Activated naive CD8-positive, alpha-beta T cell treated with anti-CD3 and anti-CD28 coated beads, Interleukin-2, amount 50 U/mL, for 16 hours (primary cell): ENCODE measurements at places on chromosomes 4 and X.

GRCh38 chrX:3006495-3006894, at the start of gene ARSH:
Gene ARSH (plus strand): TSS chrX:3006546. CDS start chrX:3006613, 67 bp downstream.
- DNase-seq = no peak

DNA sequence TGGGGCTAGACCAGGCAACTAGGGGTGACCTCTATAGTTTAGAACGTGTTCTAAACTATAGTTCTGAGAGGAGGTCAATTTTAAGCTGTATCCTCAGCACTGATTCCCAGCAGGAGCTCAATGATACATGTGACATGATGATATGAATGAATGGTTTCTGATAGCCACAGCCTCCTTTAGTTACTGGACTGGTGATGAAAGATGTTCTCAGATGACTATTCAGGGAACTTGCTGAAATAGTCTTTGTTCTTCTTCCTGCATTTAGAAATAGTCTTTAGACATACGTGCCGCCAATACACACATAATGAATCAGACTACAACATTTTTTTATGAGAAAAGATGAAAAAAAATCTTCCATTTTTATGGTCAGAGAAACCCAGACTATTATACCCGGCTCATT, 116.3 kb upstream of the TMEM150C start:
- no peak for DNase-seq

DNA sequence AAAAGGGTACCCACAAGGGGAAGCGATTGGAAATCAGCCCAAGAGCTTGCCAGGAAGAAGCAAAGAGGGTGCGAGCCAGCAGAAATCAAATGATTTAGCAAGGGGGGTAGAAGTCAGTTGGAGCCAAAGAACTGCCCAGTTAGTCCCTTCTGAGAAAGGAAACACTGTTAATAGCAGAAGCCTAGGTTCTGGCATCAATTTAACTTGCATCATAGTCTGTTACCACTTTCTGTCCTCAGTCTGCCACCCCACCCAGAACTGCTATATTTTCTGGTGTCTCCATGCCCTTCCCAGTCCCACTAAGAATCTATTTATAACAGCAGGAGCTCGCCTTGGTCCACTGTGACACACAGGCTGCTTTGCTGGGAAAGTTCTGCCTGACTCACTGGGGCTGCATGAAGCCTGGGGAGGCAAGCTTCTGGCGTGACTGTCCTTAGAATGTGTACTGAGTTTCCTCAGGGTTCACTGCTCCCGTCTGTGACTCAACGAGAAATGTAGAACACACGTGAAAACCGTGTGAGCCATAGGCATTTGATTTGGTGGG, 157.8 kb upstream of the TTC29 start:
- DNase-seq = no peak

- DNase-seq = no peak
Measured at GRCh38 chr4:180380733-180381132, 1862.5 kb upstream of the TENM3 start.

- DNase-seq = peak; percentile 94
Measured at GRCh38 chr4:140373328-140374129, at the start of gene SCOC. Gene SCOC (plus strand): TSS chr4:140373646. CDS start chr4:140379171, 5,525 bp downstream.

DNA sequence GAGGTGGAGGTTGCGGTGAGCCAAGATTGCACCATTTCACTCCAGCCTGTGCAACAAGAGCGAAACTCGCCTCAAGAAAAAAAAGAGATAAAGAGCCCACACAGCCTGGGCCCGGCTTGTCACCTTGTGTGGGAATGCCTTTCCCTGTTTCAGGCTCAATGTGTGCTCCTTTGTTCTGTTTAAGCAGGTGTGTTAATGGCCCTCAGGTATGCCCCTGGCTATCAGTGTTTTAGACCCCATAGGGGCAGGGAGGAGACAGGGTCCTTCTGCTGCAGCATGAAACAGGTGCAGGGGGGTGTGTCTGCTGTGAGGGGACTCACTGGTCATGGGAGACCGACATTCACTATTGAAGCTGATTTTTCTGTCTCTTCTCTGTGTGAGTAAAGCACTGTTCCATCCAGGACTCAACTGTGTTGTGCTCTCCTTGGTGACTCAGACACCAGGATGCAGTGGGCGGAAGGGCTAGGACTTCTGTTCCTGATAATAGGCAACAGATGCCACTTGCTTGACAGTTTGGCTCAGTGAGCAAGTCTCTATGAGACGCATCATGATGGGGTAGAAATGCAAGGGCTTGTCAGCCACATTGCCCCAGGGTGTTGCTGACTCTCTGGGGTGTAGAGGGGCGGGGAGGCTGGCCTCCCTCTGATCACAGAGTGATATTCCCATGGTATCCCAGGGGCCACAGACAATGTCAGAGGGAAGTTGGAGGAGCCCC, 15.6 kb upstream of the LAP3 start:
- DNase-seq = no peak

DNA sequence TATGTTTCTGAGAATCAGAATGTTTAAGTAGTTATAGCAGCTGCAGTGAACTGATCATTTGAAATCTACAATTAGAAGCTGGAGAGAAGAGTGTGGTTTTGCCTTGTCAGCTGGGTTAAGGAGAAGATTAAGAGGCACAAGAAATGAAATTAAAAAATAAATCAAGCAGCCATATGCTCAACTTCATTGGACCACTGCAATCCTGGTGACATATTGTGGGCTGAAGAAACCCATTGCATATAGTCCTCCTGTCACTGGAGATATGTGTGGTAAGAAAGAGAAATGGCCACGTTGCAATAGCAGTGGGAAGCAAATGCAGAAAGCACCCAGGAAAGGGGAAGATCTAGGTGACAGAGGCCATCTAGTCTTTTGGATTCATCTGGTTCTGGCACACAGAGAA, 63.0 kb downstream of the INTS12 start:
- no peak for DNase-seq
